ENCODE measurements at places on chromosomes 1 and 21.

- no peak for DNase-seq
Measured at GRCh38 chr1:191085121-191085520, 607.5 kb upstream of the BRINP3 start.

- DNase-seq = no peak
Measured at GRCh38 chr1:29625084-29625420, 388.7 kb downstream of the PTPRU start.

DNA sequence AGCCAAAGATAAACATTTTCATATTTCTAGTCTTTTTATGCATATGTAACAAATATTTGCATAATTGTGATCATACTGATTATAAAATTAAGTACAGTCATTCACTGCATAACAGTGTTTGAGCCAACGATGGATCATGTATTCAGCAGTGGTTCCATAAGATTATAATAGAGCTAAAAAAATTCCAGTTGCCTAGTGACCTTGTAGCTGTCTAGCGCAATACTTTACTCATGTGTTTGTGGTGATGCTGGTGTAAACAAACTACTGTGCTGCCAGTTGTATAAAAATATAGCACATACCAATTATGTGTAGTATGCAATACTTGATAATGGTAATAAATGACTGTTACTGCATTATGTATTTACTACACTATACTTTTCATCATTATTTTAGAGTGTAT lies 2.1 kb upstream of the S100A10 start:
- no peak for DNase-seq

- DNase-seq = no peak
Measured at GRCh38 chr1:37146071-37146470, 111.8 kb upstream of the GRIK3 start.

- DNase-seq = no peak
Measured at GRCh38 chr1:208159555-208160258, 84.5 kb downstream of the PLXNA2 start.

DNA sequence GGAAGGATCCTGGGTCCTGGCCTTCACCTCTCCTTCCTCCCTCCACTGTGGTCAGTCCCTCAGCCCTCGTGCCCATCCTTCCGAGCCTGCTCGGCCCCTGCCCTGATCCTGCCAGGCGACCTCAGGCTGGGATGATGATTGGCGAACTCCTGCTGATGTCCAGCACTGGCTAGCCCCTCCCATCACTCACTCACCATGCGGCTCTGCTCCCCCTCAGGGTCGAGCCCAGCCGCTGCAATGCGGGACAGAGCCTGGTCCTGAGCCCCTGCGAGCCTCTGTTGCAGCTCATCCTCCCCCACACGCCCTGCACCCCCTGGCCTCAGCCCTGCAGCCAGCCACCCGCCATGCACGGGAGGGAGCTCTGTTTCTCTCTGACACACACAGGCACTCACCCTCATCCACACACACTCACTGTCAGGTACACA lies 100.2 kb downstream of the DMRTB1 start:
- DNase-seq = no peak

GRCh38 chr1:204407295-204407971 lies 4.2 kb downstream of the PPP1R15B start:
- DNase-seq = no peak

DNA sequence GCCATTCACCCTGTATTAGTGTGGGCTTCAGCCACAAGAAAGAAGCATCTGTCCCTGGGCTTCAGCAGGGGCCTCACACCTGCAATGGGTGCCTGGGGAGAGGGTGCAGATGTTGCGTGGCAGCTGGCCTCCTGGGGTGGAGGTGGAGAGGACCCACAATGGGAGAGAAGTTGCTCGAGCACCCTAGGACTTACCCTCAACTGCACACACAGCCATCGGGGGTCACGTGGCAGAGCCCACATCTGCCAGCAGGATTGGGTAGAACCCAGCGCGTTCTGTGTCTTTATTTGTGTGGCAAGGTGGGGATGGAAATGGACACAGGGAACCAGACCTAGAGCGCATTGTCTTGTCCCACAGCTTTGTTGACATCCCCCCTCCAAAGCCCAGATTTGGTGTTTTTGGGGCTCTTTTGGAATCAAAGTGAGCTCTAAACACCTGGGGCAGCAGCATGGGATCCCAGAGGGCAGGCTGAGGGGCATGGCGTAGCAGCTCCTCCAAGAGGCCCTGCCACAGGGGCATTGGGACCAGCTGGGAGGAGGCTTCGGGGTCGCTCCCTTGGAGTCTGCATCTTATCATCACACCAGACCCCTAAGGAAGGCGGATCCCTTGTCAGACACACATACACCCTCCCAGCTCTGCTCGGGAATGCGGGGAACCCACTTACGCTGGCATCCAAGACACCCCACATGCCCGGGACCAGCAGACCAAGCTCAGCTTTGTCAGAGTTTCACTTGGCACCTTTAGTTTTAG lies 5.1 kb downstream of the ABCG1 start:
- DNase-seq = no peak

DNA sequence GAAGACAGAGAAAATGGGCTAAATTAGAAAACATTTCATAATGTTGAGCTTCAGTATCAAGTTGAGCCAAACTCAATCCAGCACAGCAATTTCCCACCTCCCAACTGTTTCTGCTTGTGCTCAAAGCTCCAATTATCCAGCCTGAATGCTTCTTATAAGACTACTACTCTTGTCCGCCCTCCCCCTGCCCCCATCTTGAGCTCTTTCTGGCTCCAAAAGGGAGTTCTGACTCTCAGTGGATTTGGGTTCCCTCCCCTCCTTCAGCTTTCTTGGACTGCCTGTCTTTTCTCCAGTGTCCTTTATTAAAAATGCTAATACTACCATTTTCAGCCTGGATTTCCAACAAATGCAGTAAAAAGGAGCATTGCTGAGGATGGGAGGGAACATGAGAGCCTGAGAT lies 174.8 kb downstream of the ASTN1 start:
- DNase-seq = no peak

DNA sequence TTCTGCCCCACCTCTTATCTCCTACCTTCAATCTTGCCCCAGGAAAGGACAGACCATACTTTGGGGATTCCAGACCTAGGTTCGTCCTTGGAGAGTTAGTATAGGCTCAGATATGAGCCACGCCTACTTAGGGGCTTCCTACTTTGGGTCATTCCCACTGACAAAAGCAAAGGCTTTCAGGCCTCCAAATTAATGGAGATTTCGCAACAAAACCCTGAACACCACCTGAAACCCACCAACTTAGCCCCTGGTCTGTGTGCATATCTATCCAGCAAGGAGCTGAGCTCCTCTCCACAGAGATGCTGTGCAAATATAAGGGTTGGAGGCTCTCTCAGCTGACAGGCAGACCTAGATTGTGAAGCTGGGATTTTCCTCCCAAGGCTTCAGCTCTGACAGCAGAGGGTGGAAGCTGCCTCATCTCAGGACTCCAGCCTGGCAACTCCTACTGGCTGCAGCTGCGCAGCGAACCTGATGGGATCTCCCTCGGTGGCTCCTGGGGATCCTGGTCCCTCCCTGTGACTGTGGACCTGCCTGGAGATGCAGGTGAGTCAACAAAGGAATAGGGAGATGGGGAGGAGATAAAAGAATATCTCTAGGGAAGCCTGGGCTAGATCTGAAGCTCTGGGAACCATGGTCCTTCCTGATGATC lies 2.1 kb downstream of the MPL start:
- DNase-seq = no peak

- no peak for DNase-seq
Measured at GRCh38 chr1:164702664-164703063, 143.7 kb downstream of the PBX1 start.

DNA sequence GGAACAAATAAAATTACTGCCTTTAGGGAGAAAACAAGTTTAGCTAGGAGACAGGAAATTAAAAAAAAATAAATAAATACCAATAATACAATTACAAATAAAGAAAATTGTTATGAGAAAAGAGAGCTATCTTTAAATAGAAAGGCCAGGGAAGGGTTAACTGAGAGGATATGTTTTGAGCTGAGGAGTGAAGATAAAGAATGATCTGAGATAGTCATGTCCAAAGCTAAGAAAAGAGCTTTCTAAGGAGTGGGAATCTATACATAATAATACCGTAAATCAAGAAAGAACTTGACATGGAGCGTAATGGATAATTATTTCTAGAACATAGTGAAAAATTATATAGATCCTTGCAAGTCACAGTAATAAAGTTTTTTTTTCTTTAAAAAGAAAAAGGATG lies 176.5 kb downstream of the NCAM2 start:
- DNase-seq = no peak

- no peak for DNase-seq
Measured at GRCh38 chr1:229758101-229759036, 132.3 kb downstream of the URB2 start.

DNA sequence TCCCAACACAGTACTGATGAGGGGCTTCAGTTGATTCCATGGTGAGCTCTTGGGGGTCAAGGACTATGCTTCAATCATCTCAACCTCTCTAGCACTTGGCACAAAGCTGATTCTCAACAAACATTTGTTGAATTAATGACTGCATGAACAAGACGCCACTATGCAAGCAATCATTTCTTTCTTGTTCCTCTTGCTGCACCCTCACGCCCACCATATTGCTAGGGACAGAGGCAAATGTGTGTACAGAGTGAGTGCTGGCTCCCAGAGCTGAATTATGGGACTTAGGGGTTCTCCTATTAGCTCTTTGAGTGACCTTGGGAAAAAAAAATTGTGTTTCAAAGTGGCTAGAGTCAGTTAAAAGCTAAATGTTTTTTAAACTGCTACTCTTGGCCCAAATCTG lies 2.5 kb downstream of the ADAR start:
- no peak for DNase-seq

GRCh38 chr1:187985897-187986654 lies 1157.3 kb downstream of the PLA2G4A start:
- no peak for DNase-seq

DNA sequence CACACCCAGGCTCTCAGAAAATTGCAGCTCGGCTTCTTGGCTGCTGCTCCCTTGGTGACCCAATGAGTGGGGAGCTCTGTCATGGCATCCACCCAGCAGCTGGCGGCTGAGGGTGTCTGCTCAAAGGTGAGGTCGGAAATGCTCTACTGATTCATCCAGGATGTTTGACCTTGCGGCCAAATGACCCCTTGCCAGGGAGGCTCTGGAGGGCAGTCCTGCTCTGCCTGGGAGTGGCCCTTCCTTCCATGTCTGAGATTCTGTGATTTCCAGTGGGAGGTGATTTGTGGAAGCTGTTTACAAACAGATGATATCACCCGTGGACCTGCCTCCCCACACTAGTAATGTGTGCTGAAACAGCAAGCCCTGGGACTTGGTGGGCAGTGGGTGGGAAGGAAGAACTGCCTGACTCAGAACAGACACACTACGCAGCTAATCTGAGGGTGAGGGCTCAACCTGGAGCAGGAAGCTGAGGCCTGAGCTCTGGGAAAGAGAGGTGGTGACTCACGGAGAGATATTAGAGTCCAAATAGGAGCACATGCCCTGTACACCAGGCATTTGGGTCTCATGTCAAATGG lies 3.0 kb downstream of the CRCT1 start:
- DNase-seq = no peak

- DNase-seq = no peak
Measured at GRCh38 chr1:11158720-11159321, 30.3 kb upstream of the ANGPTL7 start.

DNA sequence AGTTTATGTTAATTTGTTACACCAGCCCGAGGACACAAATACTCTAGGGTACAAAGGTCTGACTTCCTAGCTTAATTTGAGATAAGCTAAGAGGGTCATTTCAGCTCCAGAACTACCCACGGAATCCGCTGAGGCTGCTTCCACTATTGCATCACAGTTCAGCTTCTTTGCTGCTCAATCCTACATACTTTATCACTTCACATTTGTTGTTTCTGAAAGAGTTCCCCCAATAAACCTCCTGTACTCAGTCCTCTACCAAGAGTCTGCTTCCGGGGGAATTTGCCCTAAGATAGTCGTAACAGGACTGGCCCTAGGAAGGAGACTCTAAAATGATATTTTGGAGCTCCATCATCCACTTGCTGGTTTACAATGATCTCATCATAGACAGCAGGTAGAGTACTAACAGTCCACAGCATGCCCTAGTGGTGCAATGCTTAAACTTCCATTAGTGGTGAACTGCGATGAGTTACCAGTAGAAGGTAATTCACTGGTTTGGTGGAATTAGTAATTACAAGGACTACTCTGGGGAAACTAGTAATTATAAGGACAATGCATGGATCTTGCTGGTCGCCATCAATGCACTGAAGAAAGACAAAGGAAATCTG lies 229.3 kb downstream of the USH2A start:
- DNase-seq = no peak

DNA sequence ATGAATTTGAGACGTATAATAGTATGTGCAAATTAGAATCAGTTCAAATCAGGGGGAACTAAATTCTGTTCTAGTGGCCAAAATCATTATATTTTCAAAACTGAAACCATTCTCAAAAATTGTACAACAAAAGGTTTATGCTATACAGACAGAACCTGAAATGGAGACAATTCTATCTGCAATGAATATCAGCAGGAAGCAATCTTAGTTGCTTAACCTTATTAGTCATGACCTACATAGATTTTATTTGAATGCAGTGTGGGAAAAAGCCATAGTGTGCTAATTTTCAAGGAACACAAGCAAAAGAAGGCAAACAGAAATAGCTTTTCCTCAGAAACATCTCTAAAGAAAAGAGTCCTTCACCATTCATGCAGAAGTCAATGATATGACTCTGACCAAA lies 6.5 kb downstream of the AK5 start:
- DNase-seq = no peak

- no peak for DNase-seq
Measured at GRCh38 chr1:180614730-180615129, 17.1 kb upstream of the XPR1 start.

Data from SIG-M5 (cell line).